ENCODE measurements at places on chromosomes 4 and X.

DNA sequence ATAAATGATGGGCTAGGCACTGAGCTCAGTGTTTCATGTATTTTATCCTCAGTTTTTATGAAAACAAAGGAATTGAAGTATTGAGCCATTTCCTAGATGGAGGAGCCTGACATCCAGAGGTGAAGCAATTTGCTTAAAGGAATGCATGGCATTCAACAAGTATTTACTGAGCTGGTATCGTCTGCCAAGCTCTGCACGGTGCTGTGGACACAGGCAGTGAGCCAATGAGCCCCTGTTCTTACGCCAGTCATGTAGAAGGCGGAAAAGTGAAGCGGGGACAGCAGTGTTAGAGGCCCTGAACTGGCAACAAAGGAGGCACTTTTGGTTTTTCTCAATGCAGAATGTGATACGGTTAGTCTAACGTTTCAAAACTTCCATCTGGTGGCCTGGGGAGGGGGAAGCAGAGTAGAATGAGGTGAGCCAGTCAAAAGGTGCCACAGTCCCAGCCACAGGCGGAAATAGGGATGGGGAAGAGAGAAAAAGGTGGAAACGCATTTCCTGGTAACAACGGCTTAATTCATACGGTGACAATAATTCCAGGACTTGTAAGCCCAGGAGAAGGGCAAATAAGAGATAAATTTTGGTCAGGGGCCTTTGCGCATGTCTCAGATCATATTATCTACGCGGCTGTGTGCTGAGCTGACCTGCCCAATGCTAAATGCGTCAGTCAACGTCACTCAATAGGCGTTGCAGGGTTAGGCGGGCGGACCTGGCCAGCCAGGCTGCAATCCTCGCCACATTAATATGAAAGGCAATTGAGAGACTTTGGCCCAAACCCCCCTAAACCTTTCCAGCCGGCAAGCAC is 133.9 kb downstream of the AFAP1 start:
- no peak for DNase-seq

- no peak for DNase-seq
Observed at GRCh38 chrX:69237236-69237635, 72.0 kb upstream of the PJA1 start.

- DNase-seq, result no peak
Observed at GRCh38 chr4:42293967-42294813, 103.1 kb upstream of the SHISA3 start.

GRCh38 chr4:182700362-182701160 is 216.6 kb downstream of the DCTD start:
- no peak for DNase-seq

DNA sequence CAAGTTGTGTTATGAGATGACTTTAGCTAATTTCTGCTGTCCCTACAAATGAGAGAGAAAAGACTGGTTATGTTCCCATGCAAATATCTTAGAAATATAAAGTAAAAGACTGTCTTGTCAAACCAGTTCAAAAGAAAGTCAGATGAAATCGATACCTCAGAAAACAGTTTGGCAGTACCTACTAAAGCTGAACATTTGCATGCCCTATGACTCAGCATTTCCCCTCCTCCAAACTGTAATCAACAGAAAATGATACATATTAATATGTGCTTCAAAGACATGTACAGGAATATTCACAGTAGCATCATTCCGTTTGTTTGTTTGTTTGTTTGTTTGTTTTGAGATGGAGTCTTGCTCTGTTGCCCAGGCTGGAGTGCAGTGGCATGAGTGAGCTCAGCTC is 90.3 kb downstream of the ARX start:
- DNase-seq, result no peak

DNA sequence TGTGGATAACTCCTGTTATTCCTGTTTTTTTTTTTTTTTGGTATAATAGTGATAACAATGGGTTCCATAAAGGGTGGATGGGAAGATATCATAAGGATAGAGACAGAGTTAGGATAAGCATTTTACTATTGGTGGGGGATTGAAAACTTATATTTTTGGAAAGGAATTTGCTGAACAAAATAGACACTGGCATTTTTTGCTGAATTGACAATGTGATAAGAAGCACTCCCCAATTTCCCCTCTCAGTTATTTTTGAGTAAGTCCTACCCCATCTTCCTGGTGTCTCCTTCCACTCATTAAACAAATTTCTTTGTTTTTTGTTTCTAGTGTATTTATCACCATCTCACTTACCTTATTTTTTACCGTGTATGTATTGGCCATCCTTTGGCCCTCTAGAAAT is 55.8 kb downstream of the AMELX start:
- no peak for DNase-seq

GRCh38 chrX:24566240-24566639 is 80.9 kb downstream of the PCYT1B start:
- DNase-seq, result no peak

GRCh38 chr4:174539571-174539970 is 17.3 kb upstream of the HPGD start:
- DNase-seq, result no peak
